CD4-positive, alpha-beta T cell treated with Interleukin-17A for 4 hours (primary cell): ENCODE measurements at places on chromosomes 1 and 21.

DNA sequence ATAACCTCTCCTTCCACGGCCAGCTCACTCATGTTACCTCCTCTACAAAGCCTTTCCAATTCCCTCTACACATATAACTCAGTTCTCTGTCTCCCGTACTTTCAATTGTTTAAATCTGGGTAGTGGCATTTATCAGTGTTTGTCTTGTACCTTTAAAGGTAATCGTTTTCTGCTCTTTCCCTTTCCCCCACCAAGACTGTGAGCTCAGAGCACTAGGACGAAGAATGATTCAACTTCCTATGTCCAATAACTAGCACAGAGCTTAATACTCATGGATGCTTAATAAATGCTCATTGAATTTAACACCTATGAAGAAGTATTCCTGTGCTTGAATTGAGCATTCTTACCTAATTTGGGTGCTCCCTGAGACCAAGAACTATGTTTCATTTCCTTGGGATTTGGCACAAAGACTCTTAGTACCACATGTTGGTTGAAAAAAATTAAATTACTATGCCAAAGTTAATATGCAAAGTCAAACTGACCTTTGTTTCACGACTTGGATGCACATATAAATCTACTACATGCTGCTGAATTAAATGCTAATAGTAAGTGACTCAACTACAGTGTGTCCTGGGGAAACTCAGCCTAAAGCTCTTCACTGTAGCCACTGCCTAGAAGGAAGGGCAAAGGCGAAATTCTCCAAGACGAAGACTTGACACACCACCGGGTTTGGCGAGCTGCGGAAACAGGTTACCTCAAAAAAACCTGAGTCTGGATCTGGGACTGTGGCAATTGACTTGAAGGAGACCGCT, 30.6 kb upstream of the C1orf185 start:
- no peak for DNase-seq

GRCh38 chr1:159009704-159010361, at the start of gene IFI16:
TSS of gene IFI16 (plus strand) at chr1:159009907. CDS start at chr1:159014681, 4,774 bp downstream.
- peak; percentile 67 for DNase-seq

- DNase-seq, result no peak
Observed at GRCh38 chr1:18603212-18603852, 27.3 kb upstream of the PAX7 start.

DNA sequence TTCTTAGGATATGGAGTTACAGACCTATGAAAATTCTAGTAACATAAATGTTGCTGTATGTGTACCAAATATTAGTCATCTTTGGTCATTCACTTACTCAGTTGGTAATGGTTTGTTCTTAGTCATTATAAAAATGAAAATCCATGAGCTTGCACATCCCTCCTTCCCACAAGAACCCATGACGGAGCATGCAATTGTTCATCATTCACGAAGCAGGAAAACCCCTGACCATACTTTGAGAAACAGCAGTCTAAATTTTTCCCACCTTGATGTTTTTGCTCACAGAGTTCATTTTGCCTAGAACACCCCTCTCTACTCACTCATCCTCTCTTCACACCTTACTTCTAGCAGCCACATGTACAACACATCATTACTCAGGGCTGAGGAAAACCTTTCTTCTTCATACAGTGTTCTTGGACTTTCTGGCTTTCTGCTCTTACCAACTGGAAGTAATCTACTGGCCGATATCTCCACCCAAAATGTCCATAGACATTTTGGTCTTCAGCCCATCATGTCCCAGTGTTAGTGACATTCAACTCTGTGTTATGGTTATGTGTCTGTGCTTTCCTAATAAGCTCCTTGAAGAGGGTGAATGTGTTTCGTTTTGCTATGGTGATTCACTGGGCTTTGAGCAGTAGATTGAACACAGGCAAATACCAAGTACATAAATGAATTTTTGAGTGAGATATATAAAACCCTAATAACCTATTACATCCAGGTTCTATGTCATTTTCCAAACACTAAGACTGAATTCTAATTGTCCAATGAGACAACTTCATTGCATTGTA, 189.9 kb downstream of the ZC3H11B start:
- no peak for DNase-seq

DNA sequence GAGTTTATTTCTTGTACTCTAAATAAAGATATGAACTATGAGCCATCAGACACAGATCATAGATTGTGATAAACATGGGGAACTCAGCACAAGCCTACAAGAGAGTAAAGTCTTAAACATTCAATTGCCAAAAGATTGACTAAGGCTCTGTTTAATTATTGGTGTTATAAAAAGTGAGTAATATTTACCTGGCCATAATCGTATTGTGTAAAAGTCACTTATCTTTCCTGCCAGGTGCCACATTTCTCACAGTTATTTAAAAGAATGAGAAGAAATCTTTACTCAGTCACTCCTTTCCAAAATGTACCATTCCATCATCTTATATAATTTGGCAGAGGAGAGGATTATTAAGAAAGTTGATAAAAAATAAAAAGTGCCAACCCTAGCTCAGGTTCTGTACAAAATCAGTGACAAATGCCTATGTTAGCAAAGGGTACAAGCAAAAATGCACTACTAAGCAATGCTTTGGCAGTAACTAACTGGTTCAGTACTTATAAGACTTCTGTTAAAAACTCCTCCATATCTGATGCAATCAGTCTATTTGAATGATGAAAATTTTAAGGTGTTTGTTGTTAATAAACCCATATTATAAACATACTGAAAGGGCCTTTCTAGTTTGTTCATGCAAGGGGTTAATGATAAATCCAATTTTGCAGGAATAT, 5.8 kb upstream of the NR5A2 start:
- DNase-seq, result no peak

DNA sequence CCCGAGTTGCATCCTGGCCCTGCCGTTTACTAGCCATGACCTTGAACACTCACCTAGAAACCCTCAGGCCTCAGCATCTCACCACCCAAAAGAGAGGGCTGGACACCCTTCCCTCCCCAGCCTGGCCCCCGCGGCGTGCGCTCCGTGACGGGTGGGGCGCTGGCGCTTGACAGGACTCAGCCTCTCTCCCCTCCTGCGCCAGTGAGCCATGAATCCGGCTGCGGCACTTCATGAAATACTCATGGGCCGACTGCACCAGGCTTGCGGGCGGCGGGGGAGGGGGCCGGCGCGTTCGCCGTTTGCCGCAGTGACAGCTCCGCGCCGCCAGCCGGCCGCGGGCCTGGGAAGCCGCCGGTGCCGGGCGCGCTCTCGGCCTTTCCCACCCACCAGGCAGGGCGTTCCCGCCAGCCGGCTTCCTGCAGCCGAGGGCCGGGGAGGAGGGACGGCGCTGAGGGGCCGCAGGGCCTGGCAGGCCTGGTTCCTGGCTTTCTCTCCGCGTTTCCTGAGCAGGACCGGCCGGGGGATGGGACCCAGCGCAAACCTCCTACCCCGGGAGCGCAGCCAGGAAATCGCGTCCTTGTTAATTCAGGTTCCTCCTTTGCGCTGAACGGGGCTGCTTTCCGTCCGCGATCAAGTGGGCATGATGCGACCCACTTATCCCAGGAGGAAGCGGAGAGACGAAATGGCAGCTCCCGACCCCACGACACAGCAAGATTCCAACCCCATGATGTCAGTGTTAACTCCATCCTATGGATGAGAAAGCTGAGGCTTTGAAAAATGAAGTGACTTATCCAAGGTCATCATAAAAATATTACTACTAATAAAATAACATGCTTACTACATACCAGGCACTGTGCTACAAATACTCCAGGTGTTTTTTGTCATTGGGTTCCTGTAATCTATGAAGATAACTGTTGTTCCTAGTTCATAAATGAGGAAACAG, 9.1 kb upstream of the LUZP1 start:
- DNase-seq, result peak; percentile 66

GRCh38 chr1:26811708-26812107, 14.8 kb upstream of the ZDHHC18 start:
- DNase-seq, result no peak

DNA sequence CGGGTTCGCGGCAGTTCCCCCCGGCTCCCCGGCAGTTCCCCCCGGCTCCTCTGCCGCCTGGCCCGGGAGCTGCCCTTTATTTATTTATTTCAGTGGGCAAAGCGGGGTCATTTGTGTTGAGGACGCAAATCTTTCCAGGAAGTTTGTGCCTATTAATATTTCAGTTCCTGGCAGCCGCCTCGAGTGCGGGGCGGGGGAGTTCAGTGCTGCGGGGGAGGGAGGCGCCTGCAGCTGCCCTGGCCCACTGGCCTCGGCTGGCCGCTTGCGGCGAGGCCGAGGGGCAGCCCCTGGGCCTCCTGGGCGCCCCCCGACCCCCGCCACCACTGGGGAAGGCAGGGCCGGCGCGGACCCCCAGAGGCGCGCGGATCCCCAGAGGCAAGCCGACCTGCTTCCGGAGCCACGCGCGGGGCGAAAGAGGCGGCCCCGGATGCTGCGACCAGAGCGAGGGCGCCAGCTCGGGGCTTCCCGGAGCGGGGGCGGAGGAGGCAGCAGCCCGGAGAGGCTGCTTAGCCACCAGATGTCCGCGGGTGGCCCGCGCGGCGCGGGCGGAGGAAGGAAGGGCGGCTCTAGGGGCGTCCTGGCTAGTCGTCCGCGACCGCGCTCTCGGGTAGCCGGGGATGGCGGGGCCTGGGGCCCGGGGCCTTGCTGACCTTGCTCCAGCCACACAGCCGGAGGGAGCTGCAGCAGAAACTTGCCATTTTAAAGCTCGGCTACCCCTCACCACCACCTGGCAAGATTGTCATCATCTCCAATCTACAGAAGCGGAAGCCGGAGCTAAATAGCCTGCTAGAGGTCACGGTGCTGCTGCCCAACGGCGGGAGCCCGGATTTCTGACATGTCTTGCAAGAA, 48.0 kb downstream of the H3-3A start:
- DNase-seq, result peak; percentile 59
